ENCODE measurements at places on chromosomes 12 and 14. TPM values are rescaled to one million over a fixed set of nuclear protein-coding genes. Genes with fewer than 3 reads are reported as not detected.

DNA sequence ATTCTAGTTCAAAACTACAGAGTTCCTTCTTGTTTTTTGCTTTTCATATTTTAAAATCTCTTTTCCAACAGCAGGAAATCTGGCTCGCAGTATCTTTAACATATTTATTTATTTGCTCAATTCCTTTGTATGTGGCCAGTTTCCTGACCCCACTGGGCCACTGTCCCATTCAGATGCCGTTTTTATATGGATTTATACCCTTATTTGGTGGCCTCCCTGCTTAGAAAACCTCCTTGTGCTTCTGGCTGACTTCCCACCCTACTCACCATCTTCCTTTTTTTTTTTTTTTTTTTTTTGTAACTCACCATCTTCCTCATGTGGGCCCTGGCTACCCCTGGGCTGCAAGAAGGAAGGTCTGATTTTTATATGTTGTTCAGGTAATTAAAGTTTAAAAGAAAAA is 53.9 kb downstream of the TTLL5 start:
- DNase-seq = no peak

DNA sequence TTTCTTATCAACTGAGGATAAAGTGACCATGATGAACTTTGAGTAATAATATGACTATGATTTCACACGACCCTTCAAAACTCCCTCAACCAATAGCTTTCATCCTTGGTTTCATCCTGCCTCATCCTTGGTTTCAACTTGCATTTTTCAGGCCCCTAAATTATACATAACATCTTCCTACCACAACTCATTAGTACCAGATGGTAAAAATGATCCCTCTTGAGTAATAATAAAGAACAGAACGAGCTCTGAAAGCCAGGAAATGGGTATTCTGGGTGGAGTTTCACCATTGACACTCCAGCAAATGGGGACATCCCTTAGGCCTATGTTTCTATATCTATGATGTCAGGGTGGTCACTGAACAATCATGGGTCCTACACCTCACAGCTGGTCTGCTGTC is 72.1 kb upstream of the LMNTD1 start:
- no peak for DNase-seq

- peak; percentile 47 for DNase-seq
Observed at GRCh38 chr12:8780389-8780788, 42.0 kb upstream of the A2ML1 start.

DNA sequence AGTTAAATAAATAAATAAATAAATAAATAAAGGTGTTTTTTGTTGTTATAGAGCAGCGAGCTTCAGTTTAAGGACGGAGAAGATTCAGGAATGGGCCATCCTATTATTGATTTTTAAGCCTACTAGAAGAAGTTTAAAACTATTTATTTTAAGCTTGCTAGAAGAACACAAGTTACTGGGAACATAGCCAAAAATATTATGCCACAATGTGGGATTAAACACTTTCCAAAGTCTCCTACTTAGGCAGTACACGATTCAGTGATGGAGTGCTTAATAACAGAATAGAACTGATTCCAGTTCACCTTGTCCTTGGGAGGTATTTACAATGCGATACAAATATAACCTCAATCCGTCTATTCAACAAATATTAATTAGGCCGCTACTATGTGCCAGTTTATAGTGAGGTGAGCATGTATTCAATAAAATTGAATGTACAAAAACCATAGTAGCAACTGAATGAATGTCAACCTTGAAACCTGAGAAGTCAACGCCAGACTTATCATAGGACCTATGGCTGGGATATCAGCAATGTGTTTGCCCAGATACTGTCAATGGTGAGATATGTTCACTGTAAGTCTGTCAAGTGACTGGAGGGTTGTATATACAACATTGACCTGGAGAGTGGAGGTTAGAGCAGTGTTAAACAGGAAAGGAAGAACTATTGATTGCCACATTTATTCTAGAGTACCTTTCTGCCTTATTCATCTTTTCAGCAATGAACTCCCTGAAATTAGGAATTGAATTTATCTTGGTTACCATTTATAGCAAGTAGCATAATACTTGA is 486.4 kb downstream of the TMTC2 start:
- DNase-seq = no peak

DNA sequence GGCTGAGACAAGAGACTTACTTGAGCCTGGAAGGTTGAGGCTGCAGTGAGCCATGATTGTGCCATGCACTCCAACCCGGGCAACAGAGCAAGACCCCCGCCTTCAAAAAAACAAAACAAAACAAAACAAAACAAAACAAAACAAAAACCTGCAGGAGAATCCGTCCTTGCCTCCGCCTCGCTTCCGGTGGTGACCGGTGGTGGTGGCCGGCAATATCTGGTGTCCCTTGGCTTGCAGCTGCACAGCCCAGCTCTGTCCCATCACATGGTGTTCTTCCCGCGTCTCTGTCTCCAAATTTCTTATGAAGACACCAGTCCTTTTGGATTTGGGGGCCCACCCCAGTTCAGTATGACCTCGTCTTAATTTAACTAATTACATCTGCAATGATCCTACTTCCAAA is 10.0 kb downstream of the SMIM41 start:
- no peak for DNase-seq

- no peak for DNase-seq
Observed at GRCh38 chr12:43806737-43807072, 588 bp upstream of the TWF1 start.

DNA sequence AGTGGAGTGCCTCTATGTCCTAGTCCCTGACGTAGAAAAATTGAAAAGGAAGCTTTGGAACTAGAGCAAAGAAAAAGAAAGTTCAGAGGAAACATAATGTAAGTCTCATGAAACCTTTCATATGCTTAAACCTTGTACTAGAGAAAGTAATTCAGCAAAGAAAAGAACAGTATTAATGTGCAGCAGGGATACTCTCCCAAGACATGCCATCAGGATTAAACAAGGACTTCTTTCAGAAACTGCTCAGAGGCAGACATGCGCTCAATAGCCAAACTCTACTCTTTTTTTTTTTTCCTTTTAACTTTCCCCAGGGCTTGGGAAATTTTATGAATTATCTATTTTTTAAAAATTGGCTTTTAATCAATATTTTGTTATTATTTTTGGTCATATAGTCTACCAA is 7.1 kb upstream of the ASB8 start:
- no peak for DNase-seq

The RFX4 gene
- total RNA-seq = not detected

The LMNTD1 gene
- not detected for total RNA-seq

The KCTD10 gene
- total RNA-seq = 22.9 TPM

The MAP3K12 gene
- 3.9 TPM for total RNA-seq
